T-helper 2 cell (primary cell): ENCODE measurements at places on chromosomes 13 and 19.

DNA sequence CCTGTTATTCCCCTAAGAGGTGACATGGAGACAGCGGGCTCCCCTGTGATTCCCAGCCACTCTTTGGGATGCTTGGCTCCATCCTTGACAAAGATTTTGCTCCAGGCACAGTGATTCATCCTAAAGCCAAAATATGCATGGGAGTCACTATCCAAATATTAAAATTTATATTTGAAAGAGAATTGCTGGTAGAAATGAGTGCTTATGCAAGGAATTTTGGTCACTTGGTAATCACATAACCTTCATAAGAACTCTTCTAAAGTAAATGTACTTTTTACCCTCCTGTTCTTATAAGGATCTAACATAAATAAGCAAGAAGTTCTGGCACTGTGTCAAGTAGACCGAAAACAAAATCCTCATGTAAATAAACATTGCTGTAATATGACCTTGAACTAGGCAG, 385.8 kb downstream of the ITGBL1 start:
- no peak for DNase-seq

DNA sequence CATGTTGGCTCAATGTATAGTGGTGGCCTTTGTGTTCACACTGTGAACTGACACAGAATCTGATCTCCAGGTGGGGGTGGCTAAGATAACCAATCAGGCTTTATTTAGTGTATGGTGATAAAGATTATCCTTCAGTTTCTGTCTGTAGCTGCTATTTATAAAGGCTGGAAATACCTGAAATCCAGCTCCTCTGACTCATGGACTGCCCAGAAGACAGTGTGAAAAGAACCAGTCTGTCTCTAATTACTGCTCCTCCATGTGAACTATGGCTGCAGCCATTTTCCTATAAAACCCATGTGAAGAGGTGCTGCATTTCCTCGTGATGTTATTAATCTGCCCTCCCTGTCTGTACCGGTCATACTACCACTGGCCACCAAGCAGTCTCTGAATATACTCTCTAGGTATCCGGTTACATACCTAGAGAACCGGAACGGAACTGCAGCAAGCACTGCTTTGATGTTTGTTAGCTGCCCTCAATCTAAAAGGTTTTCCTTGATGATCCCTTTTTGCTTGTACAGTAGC, 238.0 kb downstream of the LHFPL6 start:
- no peak for DNase-seq

- DNase-seq: no peak
Observed at GRCh38 chr19:49570997-49571676, 9.2 kb downstream of the NOSIP start.

GRCh38 chr19:35730326-35730725, 11.9 kb downstream of the IGFLR1 start:
- DNase-seq: no peak

- DNase-seq: no peak
Observed at GRCh38 chr13:112059457-112060281, 7.3 kb upstream of the SOX1 start.

GRCh38 chr13:46698910-46699460, 98.0 kb downstream of the ESD start:
- DNase-seq: no peak

DNA sequence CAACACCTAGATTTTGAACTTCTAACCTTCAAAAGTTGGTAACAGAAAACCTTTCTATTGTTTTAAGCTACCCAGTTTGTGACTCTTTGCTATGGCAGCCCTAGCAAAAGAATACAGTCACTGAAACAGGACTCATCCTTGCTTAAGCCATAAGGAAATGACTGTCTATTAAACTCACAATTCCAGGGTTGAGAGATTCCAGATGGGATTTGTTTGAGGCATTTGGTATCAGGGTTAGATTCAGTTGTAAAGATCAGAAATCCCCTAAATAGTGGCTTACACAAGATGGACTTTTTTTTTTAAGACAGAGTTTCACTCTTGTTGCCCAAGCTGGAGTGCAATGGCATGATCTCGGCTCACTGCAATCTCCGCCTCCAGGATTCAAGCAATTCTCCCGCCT, 41.1 kb upstream of the RGCC start:
- no peak for DNase-seq

GRCh38 chr13:92864584-92865284, 361.9 kb upstream of the GPC6 start:
- no peak for DNase-seq
